Endothelial cell (in vitro differentiated cells): ENCODE measurements at places on chromosomes 1 and 21.

- peak; percentile 16 for DNase-seq
Observed at GRCh38 chr1:80656014-80656636, 1144.6 kb upstream of the ADGRL2 start.

- DNase-seq, result no peak
Observed at GRCh38 chr1:39190096-39190495, 14.4 kb upstream of the MACF1 start.

DNA sequence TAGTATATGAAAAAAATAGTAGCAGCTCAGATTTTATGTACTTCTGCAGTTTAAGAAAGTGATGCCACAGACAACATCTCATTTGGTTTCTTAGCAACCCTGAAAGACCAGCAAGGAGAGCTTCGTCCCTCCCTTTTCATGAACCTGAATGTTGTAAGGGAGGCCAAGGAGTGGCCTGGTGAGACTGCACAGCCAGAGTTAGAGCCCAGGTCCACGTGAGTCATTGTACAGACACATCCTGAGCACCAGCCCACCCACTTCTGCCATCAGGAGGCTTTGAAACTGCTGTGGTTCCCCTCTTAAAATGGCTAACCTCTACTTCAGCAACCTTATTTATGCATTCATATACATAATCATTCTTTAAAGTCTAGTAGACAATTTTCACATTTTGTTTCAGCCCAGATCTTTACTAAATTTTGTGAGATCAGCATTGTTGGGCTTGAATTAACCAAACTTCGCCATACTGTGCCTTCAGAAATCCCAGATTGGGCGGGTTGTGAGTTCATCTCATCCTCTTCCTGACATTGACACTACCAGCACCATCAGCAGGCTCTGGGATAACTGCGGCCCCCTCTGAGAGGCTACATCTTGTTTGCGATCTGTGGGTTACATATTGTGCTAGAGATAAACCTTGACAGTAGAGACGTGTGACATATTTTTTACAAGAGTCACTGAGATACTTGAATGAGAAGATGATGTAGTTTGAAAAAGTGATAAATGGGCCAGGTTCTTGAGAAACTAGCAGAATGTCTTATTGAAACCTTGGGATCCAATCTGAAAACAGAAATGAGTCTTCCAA is 106.7 kb downstream of the CAMTA1 start:
- DNase-seq, result no peak

- DNase-seq, result no peak
Observed at GRCh38 chr1:76891931-76892622, 24.8 kb downstream of the ST6GALNAC5 start.

- no peak for DNase-seq
Observed at GRCh38 chr1:21239221-21239620, 51.0 kb downstream of the ECE1 start.

GRCh38 chr1:51433269-51433971 is 85.6 kb downstream of the EPS15 start:
- DNase-seq, result no peak

DNA sequence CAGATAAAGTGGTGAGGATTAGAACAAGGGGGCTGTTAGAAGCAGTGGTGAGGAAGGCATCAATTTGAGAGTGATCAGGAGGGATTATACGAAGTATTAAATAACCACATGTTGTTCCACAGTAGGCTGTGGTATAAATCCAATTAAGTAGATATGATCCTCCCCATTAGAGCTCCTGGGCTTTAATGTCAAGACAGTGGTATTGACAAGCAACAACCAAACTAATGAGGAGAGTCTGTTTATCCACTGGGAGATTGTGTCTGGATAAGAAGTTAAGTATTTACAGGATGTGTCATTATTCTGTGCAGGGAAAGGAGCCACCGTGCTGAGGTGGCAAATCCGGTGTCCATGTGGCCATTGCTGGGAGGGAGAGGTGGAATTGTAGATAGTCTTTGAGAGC is 5.8 kb downstream of the ACTN2 start:
- no peak for DNase-seq

DNA sequence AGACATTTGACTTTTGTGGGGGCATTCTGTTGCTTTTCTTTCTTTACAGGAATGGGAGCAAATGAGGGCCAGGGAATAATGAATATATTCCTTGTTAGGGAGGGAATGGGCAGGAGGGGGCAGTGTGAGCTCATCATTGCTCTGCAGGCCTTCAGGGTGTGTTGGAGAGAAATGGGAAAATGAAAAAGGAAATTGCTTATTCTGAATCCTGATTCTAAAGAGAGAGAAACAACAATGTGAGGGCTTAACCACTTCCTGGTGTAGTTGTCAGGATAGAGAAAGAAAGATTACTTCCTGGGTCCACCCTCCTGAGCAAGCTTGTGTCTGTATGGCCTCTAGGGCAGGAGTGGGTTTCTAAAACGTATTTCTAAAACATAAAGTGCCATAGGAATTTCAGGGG is 28.3 kb downstream of the VANGL2 start:
- peak; percentile 66 for DNase-seq

DNA sequence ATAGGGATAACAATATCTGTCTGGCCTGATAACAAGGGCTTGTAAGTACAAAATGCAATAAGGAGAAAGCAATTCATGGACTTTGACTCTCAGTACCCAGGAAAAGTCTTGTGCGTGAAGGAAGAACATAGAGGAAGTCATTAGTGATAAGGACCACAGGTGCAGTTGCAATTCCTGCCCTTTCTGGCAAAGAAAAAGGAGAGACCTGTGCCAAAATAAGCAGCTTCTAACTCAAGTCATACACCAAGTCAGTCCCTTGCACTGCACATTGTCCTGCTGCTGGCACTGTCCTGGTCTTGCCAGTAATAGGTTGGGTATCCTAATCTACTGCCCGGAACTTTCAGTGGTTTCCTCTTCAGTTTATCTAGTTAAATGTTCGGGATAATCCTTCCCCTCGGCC is 14.8 kb upstream of the SOD1 start:
- no peak for DNase-seq

GRCh38 chr1:198498103-198498385 is 42.4 kb downstream of the ATP6V1G3 start:
- DNase-seq, result no peak

- DNase-seq, result no peak
Observed at GRCh38 chr21:40803101-40803500, 43.9 kb downstream of the DSCAM start.

- DNase-seq, result no peak
Observed at GRCh38 chr1:240658312-240658960, 46.5 kb upstream of the GREM2 start.

DNA sequence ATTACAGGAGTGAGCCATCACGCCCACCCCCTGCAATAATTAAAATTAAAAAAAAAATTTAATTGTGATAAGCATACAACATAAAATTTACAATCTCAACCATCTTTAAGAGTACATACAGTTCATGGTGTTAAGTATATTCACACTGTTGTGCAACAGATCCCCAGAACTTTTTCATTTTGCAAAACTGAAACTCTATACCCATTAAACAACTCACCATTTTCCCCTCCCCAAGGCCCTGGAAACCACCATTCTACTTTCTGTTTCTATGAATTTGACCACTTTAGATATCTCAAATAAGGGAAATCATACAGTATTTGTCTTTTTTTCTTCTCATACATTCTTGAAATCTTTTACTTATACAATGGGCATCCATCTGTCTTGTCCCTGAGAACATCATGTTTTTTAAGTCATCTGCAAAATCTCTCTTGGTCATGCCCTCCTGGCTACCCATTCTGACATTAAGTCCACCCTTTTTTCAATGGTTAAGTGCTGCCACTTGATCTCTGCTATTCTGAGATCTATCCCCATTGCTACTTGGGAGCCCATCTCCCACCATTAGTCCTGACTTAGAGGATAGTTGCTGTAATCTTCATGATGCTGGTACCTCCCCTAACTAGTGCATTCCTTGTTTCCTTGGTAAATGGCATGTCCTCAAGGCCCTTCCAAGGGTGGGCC is 39.4 kb upstream of the ZFYVE9 start:
- no peak for DNase-seq

- DNase-seq, result no peak
Observed at GRCh38 chr1:232477728-232478127, 152.2 kb downstream of the SIPA1L2 start.

DNA sequence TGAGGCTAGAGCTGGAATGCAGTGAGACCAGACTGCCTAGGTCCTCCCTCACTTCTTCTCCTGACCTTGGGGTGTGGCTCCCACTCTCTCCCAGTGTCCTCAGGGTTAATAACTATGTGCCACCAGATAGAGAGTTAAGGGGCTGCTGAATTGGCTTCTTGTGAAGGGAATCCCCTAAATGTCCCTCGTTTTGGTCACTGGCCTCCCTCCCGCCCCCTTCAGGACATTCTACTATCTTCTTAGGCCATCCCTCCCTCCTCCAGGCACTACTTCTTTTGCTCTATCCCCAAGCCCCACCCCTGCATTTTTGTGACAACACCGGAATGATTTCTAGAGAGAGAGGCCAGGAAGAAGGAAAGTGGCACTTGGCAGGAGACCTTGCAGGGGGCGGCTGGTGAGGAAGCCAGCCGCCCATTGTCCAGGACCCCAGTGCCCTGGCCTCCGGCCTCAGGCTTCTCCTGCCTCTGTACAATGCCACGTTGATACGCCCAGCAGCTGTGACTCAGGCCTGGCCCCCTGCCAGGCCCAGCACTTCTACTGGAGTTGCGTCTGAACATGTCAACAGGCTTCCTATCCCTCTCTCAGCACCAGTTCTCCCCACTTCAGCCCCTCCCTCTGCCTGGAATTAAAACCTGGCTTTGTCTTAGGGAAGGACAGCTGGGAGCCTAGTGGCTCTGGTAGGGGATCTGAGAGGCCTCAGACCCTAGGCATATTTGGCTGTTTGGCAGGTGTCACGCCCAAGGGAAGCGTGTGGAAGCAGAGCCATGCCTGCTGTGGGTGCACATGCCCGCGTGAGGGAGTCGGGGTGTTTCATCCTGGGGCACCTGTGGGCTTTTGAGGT is 9.1 kb downstream of the LMNA start:
- DNase-seq, result peak; percentile 42

GRCh38 chr1:210944252-210944651 is 189.7 kb downstream of the KCNH1 start:
- no peak for DNase-seq

DNA sequence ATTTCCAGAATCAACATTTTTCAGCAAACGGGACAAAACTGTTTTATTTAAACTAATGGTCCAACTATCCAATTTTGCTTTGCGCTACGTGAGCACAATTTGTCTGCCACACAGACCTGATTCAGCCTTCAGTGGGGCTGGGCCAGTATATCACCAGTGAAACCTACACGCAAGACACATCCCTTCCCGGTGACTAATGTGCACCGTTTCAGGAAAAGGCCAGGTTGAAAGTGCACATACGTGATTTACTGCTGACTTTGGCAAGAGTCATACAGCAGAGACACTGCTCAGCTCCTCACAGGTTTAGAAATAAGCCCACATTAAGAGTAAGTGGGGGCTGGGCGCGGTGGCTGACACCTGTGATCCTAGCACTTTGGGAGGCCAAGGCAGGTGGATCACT is 5.1 kb upstream of the TMEM51 start:
- DNase-seq, result no peak

GRCh38 chr21:43740497-43741156 is 21.7 kb downstream of the PDXK start:
- DNase-seq, result peak; percentile 37

- DNase-seq, result no peak
Observed at GRCh38 chr1:61132176-61132638, 49.8 kb downstream of the NFIA start.

GRCh38 chr1:64933296-64934070 is 32.9 kb downstream of the JAK1 start:
- no peak for DNase-seq

- no peak for DNase-seq
Observed at GRCh38 chr1:81505831-81506230, 294.9 kb upstream of the ADGRL2 start.

DNA sequence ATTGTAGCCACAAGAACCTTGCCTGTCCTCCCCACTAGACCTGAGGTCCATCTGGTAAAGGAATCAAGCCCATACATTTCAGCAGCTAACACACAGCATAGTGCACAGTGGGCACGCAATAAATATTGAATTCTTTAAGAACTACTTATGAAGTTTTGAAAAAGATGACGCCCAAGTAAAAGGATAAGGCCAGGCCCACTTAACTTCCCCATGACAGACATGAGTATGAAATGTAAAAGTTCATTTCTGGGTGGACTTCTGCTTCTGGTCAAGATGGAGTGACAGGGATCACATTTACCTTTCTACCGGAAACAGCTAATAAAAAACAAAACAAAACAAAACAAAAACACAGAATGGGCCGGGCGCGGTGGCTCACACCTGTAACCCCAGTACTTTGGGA is 25.4 kb downstream of the SORT1 start:
- no peak for DNase-seq

GRCh38 chr21:36075171-36075570 is 5.3 kb downstream of the CBR1 start:
- no peak for DNase-seq

- no peak for DNase-seq
Observed at GRCh38 chr1:219443763-219444162, 169.1 kb downstream of the ZC3H11B start.

- no peak for DNase-seq
Observed at GRCh38 chr1:77494026-77494425, 188.4 kb downstream of the ZZZ3 start.
